ENCODE measurements at places on chromosomes 2 and 18.

GRCh38 chr2:120741571-120742561 is 6.2 kb downstream of the GLI2 start:
- no peak for DNase-seq

GRCh38 chr2:57465967-57466366 is 580.6 kb upstream of the VRK2 start:
- DNase-seq = no peak

DNA sequence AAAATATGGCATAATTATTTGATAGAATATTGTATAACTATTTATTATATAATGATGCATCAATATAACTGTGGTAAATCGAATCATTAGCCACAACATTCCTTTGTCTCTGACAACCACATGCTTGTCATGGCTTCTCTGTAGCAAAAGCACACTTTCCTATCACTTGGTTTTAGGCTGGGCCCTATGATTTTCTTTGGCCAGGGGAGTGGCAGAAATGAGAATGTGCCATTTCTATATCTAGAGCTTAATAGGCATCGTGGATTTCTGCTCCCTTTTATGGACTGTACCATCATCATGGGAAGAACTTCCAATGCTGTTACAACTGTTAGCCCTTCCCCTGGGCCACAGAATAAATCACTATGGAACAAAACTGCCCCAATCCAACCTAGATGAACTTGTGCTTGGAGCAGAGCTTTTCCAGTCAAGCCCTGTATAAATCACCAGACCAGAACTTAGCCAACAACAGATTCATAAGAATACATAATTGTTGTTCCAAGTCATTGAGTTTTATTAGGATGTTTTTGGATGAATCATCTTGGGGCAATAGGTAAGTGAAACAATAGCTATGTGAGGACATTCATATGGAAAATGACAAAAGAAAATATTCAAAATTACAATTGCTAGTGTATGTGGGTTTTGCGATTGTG is 715.8 kb downstream of the ERBB4 start:
- DNase-seq = no peak

GRCh38 chr2:8475349-8476031 is 206.4 kb upstream of the ID2 start:
- DNase-seq = no peak

DNA sequence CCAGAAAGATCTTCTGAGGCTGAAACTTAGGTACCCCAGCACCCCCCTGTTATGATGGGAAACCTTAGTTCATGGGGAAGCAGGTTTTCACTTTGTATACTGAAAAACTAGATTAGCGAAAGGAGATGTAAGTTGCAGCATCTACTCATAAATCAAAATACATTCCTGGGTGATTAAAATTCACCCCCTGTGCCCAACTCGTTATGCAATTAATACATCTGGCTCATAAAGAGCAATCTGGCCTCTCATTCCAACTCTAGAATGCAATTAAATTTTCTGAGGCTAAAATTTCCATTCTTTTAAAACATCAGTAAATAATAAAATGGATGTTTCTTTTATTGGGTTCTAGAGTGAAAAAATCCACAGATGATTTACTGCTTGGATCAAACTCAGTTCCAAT is 110.9 kb upstream of the BZW1 start:
- no peak for DNase-seq

All from stimulated activated CD8-positive, alpha-beta memory T cell treated with anti-CD3 and anti-CD28 coated beads, Interleukin-4, amount 100 ng/mL, for 24 hours (primary cell).